ENCODE measurements at places on chromosomes 5 and 9.

GRCh38 chr9:133726401-133727276, 11.5 kb downstream of the SARDH start:
- peak; percentile 40 for DNase-seq

DNA sequence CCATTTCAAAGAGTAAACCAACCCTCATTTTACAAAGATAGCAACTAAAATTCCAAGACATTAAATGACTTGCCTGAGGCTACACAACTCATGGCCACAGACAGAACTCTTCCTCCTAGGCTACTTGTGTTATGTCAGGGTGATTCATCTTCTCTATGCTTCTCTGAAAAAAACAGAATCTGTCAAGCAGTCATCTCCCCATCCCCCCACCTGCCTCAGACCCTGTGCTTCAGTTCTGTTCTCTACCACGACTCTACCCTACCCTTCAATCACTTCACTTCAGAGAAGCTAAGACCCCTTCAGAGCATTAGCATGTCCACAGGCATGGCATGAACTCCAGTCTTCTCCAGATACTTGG, 277.7 kb upstream of the PTGER4 start:
- peak; percentile 52 for DNase-seq

DNA sequence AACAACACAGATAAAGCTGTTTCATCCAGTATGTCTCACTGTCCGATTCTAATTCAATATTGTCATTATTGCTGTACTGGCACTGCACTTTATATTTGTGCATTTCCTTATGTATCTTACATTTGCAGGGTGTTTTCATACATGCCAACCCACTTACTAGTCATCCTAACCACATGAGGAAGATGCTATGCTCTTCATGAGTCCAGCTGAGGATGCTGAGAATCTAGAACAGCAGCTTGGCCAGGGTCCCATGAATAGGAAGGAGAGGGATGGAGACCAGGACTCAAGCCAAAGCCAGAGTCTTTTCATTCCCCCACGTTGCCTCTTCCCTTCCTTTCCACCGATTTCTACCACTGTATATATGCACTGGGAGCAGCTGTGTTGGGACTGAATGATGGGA, 292.8 kb upstream of the KLF4 start:
- DNase-seq, result peak; percentile 85

DNA sequence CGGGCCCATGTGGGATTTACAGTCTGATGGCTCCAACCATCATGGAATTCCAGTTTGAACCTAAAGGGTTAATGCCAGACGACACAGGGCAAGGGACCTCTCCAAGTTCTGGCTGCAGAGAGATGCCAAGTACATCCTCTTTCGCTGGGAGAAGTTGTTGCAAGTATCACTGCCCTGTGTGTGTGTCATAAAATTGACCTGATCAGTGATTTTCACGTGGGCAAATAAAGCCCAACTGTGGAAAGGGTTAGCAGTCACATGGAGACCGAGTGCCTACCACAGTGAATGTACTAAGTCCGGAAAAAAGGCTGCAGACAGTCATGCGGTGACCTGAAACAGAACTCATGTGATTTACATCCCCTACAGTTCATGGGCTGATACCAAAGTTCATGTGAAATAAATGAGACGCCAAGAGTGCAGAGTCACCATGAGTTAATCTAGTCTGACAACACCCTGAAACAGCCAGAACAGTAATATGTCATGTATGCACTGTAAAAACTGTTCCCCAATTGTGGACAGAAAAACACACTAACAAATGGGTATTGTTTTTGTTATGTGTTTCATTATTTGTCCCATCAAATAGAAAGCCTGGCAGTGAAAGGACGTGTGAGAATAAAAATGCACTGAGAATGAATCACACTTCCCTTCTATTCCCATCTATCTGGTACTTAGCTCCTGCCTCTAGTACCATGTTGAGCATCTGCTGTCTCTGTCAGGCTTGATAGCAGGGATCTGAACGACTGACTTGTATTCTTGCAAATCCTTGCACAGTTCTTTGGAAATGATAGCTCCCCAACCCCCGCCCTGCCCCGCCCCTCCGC, 115.7 kb downstream of the SUSD1 start:
- peak; percentile 78 for DNase-seq

DNA sequence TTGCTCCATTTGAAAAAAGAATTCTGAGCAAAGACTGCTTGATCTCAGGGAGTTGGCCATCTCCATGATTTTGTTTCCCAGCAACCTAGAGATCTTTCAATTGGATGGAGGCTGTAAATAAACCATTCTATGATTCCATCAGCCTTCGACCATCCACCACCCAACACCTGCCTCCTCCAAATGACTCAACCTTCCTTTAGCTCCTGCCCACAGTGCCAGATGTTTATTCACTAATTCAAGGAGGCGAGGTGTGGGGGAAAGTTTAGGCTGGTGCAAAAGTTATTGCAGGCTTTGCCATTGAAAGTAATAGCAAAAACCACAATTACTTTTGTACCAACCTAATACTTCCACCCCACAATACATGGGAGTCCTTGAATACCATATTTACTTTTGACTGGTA, 327.5 kb downstream of the CAAP1 start:
- no peak for DNase-seq

DNA sequence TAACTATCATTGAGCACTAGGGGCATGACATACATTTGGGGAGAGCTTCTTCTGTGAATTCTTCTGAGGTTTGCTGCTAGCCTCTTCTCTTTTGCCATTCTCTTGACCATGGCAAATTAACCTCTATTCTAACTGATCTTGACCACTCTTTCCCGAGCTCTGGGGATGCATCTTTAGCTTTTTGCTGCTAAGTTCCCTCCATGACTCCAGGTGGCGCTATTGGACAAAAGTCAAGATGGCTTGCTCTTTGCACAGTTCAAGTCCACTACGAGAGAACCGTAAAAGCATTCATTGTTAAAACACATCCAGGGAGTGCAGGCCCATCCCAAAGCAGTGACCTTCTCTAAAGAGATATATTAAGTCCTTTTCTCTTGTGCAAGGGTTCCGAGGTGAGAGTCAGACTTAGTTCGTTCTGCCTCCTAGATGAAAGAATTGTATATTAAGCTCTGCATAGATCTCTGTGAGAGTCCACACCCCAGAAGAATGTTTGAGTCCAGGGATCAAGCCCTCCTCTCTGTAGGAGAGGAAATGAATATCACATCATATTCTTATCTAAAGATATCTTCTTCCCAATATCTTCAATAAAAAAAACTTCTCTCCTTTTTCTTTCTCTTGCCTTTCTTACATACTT, 1152.9 kb upstream of the CDH6 start:
- peak; percentile 47 for DNase-seq

GRCh38 chr5:4640795-4641194, 499.3 kb upstream of the ADAMTS16 start:
- peak; percentile 51 for DNase-seq

DNA sequence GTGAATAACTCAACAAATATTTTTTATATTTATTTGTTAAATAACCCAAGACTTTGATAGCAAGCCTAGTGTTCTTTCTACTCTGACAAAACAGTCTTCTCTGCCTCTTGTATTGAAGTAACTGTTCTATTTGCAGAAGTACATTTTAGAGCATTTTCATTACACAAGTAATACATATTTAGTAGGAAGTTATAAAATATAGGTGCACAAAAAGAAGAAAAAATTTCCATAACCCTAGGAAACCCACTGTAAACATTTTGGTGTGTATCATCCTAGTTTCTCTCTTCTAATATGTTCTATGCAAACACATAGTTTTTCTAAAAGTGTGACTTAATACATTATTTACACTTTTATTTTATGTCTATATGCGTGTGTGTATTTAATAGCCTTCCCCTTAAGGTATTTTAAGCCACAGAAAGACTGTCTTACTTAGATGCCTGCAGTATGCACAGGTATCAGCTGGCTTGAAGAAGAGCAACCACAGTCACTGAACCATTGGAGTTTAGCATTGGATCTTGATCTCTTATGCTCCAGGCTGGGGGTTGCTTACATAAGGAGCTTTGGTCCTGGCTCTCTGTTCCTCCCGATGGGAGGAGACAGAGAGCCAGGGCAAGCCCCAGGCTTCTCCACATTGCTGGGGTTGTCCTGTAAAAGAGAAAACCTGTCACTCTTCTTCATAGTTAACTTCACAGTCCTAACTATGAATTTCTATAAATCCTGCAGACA, 3.8 kb downstream of the SELENOP start:
- DNase-seq, result no peak

- DNase-seq, result no peak
Measured at GRCh38 chr9:131840220-131840619, 100.3 kb upstream of the RAPGEF1 start.

- DNase-seq, result peak; percentile 46
Measured at GRCh38 chr5:150763023-150763769, 4.4 kb upstream of the DCTN4 start.

- DNase-seq, result no peak
Measured at GRCh38 chr5:14591548-14591947, 10.0 kb downstream of the OTULINL start.

DNA sequence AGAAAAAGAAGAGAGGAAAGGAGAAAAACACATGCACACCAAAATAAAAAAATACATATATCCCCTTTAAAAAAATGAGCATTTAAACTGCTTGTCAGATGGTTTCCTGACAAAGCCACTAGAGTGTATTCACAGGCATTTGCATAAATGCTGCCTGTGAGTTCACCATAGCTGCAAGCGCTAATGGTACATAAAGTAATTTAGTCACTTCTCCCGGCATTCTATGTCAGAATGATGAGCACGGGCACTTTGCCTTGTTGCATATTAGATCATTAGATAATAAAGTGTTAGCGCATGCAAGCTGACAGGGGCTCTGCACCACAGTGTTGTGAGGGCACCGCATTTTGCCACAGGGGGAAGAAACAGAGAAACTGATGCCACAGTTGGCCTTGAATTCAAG, 280.6 kb downstream of the EBF1 start:
- no peak for DNase-seq

- DNase-seq, result peak; percentile 19
Measured at GRCh38 chr5:58235299-58235698, 224.6 kb downstream of the PLK2 start.

GRCh38 chr9:27126670-27127069, 17.6 kb downstream of the TEK start:
- no peak for DNase-seq

DNA sequence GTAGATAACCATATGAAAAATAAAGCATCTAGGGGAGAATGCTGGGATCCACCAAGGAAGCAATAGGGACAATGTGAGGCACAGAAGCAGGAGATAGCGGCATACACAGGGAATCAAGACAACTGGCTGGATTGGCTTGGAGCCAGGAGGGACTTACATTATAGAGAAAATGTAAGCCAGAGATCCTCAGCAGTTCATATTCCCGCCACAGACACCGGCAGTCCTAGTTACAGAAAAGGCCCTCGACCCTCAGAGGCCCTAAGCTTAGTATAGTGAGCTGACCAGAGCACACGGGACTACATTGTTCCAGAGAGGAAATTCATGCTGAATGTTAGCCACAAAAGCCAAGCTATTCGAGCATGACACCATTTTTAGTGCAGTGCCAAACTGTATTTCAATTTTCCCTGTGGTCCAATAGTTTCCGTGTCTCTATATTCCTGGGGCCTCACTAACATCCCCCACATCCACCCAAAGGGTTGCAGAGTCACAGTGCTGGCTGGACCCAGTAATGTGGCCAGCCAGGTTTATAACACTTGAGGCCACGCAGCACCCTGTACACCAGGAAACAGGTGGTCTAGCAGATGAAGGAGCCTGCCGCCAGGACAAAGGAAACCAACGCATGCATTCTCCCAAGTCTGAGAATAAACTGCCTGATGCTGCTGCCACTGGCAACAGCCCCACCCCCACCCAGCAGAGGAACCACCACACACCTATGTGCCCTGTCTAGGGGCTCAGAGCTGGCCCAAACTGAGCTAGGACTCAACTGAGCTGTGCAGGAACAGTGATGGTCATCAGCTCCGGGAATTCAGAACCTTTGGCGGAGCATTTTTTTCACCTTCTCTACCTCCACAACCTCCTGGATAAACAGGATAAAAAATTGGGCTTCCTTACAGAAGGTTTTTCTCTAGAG, 693.2 kb upstream of the CHD1 start:
- no peak for DNase-seq
